AG09309 (cell line): ENCODE measurements at places on chromosomes 4 and X.

GRCh38 chrX:112630187-112630586 is 49.6 kb downstream of the LHFPL1 start:
- DNase-seq = no peak

DNA sequence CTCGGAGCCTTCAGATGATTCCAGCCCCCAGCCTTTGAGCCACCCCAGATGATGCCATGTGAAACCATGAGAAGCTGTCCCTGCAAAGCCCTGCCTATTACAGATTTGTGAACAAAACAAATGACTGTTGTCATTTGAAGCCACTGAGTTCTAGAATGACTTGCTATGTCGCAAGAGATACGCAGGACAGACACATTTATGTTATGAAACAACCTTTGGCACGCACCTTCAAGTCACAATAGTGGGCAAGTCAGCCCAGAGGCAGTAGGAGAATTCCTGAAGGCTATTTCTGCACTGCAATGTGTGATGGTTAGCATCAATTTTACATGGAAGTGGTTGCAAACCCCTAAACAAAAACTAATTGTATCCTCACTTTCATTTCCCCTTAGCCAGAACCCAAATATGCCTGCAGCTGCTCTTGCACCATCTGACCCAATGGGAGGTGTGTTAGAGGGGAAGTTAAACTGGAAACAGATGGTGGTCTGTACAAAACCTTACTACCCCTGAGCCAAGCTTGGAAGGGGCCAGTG is 174.4 kb upstream of the ATP6AP2 start:
- DNase-seq = no peak

DNA sequence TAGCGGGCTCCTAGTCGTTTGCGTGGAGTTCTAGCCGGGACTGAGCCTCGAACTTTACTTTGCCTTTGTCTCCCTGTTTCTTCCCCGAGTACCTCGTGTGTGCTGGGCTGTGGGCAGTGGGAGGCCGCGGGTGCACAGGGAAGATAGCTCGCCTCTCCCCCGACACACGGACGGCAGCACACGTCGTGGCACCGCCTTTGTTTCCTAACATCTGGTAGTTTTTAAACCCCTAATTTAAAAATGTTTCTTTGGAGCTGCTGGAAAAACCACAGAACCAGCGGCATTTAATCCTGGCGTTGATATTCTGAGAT is 866 bp downstream of the RBM46 start:
- no peak for DNase-seq

GRCh38 chr4:28799696-28800095 is 1920.5 kb upstream of the PCDH7 start:
- no peak for DNase-seq

DNA sequence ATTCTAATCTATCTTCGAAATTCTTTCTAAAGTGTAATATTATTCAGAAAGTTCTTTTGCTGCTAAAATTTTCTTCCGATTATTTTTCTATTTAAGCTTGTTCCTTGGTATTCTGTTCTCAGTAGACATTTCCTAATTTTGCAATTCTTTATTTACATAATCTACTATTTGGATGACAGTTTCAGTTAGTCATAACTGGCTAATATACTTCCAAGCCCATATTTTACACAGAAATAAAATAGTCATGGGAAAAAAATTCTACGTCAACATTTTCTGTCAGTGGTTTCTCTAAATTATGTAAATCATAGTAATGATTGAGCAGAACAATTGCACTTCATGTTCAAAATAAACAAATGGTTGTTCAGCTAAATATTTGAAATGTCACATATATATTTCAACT is 178.0 kb upstream of the ANKRD50 start:
- DNase-seq = no peak
